ENCODE measurements at places on chromosomes 2 and 18.

DNA sequence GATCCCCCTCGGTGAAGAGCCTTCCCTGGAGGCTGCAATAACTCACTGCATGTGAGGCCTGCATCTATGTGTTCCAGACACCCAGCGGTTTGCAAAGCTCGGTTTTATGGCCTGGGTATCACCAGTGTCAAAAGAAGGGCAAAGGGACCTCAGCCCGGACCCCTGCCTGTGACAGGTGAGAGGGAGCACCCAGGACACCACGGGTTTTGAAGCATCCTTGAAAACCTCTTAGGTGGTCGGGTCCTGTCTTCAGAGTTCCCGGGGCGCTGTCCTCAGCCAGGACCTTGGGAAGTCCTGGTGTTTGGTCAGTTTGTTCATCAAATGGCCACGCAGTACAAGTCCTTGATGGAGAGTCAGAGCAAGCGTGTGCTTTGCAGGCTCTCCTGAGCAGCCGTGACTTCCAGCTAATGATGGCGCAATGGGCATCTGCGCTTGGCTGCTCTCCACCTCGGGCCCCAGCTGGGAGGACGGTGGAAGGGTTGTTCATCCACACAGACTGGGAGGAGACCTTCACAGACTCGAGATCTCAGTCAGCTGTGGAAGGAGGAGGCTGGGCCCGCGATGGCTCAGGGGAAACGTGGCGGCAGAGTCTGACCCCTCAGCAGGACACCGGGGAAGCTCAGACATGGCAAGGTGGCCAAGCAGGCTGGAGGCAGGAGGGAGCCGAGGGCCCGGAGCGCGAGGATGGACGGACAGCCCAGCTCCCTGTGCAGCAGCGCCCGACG, 113.1 kb upstream of the GPC1 start:
- no peak for DNase-seq

DNA sequence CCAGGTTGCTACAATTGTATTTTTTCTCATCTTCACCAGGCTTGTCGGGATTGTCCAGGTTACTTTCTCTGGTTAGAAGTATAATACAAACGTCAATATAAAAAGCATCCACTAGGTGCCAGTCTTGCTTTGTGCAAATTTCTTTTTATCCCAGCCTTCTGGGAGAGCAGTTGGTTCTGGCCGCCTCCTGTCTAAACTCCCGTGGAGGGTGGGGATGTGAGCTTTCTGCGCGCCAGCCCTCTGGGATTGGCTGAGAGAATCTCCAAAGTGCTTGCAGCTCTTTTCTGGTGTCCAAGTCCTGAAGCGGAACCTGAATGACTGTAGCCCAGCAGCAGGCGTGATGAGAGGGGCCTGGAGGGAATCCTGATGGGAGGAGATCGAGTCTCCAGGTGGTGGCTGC, 22.4 kb upstream of the TOGARAM2 start:
- no peak for DNase-seq

- DNase-seq: no peak
Measured at GRCh38 chr2:98464772-98465310, 20.2 kb downstream of the INPP4A start.

DNA sequence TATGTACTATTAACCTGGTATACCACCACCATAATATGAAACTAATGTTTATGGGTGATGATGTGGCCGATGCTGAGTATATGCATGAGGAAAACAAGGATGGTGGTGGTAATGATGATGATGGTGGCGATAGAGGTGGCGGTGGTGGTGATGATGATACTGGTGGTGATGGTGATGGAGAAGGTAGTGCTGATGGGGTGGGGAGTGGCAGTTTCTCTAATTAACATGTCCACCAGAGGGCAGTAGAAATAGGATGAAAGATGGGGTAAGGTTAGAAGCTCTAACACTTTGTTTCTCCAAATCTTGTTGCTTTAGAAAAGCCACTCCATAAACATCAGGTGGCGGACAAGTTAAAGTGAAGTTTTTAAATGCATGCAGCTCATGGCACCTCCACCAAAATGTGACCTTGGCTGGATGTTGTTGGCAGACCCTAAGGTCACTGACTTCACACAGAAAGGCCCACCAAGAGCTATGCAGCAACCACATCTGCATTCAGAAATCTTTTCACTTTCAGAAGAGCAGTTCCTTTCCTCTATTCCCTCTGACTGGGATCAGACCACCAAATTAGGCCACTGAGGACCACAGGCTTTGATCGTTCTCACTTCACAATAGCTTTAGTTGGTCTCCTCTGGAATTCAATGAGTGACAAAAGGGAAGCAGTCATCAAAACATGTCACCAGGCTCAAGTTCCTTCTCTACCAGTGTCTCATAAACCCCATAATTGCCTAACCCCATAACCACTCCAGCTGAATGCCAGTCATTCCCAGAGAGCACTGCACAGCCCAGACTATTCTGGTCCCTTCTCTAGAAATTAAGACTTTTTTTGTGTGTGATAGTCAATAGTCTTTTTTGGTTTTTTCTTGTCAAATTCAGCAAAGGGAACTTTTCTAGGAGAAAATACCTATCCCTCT, 7.5 kb upstream of the BCL11A start:
- no peak for DNase-seq

GRCh38 chr2:220653776-220654175, 918.3 kb downstream of the EPHA4 start:
- no peak for DNase-seq

GRCh38 chr2:133992454-133992853, 261.4 kb upstream of the MGAT5 start:
- DNase-seq: no peak

Measured in stimulated activated CD8-positive, alpha-beta memory T cell treated with anti-CD3 and anti-CD28 coated beads, Interleukin-7, amount 100 ng/mL, for 24 hours (primary cell).